ENCODE measurements at places on chromosomes 5 and 9.

DNA sequence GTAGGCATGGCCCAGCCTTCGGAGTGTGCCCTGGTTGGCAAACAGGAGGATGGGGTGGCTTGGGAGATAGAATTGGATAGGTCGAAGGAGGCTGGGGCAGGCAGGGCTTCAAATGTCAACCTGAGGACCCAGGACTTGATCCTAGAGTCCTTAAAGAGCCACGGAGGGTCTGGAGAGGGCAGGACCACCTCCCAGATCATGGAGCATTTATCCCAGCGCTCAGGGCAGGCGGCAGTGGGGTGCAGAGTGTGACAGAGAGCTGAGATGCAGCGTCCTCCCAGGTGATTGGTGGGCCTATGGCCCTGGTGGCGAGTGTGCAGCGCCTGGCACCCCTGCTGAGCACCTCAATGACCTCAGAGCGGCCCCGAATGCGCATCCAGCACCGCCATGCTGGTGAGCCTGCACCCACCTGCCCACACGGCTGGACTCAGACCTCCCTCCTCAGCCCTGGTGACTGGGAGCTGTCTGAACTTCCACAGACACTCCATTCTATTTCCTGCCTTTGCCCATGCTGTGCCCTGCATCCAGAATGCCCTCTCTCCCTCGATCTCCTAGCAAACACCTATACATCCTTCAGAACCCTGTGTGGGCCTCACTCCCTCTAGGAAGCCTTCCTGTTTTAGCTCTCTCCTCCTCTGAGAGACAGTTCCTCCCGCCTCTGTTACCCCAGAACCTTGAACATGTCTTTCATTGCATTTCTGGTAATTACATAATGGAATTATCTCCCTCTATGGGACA, 6.3 kb downstream of the ADGRD2 start:
- DNase-seq = no peak

- no peak for DNase-seq
Observed at GRCh38 chr5:165642366-165642765, 2136.9 kb downstream of the MAT2B start.

DNA sequence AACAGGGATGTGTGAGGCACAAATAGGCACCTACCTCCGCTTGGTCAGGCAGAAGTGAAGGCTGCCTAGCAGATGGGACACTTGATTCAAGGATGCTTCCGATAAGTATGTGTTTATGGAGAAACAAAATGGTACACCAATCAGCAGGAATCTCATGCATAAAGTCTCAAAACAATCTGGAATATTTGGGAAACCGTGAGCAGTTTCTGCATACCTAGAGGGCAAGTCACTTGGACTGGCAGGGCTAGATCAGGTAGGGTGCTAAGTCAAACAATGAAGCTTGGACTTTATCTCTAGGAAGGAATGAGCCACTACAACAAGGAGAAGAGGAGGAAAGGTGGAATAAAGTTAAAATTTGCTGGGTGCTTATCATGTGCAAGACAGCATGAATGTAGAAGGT, 5.5 kb downstream of the EPB41L4A start:
- DNase-seq = no peak

DNA sequence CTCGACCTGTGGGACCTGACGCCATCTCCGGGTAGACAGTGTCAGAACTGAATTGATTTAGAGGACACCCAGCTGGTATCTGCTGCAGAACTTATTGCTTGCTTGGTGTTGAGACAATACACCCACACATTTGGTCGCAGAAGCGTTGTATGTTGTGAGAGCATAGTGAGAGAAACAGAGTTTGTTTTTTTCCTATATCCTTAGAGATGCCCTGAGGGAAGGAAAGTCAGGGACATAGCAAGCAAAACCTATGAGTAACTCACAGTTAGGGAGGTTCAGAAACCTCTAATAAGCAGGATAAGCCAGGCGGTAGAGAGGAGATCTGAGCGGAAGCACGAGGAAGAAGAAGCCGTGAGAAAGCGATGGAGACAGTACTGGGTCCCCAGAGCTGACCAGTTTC, 59.8 kb downstream of the PTCD2 start:
- no peak for DNase-seq

DNA sequence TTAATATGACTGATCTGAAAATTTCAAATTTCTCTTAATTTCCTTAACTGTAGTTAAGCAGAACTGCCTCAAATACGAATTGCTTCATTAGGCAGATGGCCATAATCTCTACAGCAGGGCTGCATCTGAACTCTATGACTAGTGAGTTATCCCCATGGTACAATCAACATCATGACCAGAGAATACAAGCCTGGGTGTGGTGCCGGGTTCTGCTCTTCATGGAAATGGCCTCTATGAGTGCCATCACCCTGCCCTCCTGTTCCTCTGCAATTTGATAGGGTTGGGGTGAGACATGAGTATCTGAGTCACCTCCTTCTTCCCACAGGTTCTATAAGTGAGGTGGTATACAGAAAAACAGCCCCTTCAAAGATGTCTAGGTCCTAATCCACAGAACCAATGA, 235.9 kb downstream of the AP3B1 start:
- no peak for DNase-seq

DNA sequence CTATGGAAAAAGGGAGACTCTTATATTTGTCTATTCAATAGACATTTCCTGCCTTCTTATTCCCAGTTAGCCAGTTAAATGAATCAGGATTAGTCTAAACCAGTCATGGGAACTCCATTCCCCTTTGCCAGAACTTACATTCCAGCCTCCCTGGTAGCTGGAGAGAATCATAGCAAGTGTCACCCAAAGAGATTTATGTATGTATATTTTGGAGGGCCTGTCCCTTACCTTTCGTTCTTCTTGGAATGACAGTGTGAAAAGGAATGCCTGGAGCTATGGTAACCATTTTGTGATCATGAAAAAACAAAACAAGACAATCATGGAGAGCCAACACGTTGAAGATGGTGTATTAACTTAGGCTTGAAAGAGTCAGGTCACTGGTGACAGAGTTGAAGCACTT, 627.7 kb downstream of the CCDC171 start:
- DNase-seq = no peak

GRCh38 chr5:177472460-177473442, 683 bp downstream of the DBN1 start:
- peak; percentile 81 for DNase-seq

Data from stimulated activated CD8-positive, alpha-beta memory T cell treated with anti-CD3 and anti-CD28 coated beads, Interleukin-15, amount 100 ng/mL, for 48 hours (primary cell).